ENCODE measurements at places on chromosomes 7 and 10. TPM values are rescaled to one million over a fixed set of nuclear protein-coding genes. Genes with fewer than 3 reads are reported as not detected.

- DNase-seq: peak; percentile 43
Measured at GRCh38 chr7:55533050-55533728, 39.1 kb downstream of the VOPP1 start.

Gene STK17A
- total RNA-seq: 12.8 TPM

Gene KIFBP
- total RNA-seq: 34.1 TPM

- no peak for DNase-seq
Measured at GRCh38 chr7:26417911-26418413, 126.3 kb downstream of the SNX10 start.

Gene UTF1
- total RNA-seq: not detected

- no peak for DNase-seq
Measured at GRCh38 chr7:100008525-100008924, 6.9 kb upstream of the ZKSCAN1 start.

- no peak for DNase-seq
Measured at GRCh38 chr7:99559175-99559915, 903 bp downstream of the ZNF655 start.

- DNase-seq: no peak
Measured at GRCh38 chr7:77529279-77529678, 7.8 kb upstream of the PTPN12 start.

DNA sequence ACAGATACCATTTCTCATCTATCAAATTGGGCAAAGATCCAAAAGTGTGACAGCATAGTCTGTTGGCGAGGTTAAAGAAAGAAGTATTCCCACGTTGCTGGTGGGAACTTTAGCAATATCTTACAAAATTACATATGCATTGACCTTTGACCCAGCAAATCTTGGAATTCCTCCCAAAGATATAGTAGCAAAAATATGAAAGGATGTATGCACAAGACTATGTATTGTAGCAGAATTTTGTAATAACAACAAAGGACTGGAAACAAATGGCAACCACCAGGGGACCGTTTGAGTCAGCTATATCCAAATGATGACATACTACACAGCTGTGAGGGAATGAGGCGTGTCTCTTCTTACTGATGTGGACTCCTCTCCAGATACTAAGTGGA is 50.2 kb downstream of the KCNH2 start:
- DNase-seq: no peak

- no peak for DNase-seq
Measured at GRCh38 chr7:156059369-156059768, 247.1 kb upstream of the SHH start.

DNA sequence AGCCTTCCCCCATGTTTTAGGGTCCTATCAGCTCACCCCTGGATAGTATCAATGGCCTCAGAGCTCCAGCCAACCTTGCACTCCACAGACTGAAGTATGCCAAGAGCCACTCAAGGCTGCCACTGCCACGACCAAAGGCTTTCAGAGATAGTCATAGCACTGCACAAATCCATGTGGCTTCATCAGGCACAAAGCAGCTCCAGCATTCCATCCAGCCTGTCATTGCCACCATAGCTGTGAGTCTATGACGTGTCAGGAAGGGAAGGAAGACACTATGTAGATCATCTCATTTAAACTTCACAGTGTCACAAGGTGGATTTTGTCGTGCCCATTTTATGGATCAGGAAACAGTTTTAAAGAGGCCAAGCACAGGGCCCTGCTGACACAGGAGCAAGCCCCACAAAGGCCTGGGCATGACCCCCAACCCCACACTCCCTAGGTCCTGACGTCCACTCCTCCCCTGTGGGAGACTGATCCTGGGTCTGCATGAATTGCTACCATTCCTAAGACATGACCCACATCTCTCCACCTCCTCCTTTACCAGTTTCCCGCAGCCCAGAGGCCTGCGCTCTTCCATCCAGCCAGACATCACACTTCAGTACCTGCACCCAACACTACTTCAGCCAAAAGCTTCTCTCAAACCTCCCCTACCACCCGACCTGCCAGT is 119.4 kb downstream of the DIP2C start:
- no peak for DNase-seq

DNA sequence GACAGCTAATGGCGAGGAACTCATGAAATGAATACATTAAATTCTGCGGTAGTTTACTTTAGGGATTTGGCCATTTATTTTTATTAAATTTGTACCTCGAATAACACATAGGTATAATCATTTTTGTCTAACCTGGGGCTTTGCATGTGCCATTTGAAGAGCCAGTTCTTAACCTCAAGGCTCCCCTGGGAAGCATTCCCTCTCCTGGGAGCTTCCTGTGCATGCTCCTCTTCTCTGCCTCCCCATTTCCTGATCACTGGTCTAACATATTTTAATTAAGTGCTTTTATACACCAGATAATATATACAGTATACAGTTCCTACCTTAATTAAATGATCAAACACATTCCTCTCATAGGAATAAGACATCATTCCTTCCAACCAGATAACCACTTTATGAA is 183.9 kb upstream of the FZD1 start:
- no peak for DNase-seq

Gene MLLT10
- total RNA-seq: 32.7 TPM

Gene DYNC1I1
- 0.14 TPM for total RNA-seq

Gene ITGA8
- total RNA-seq: 0.13 TPM

- no peak for DNase-seq
Measured at GRCh38 chr10:127968659-127969058, 61.8 kb downstream of the PTPRE start.

- DNase-seq: no peak
Measured at GRCh38 chr7:157775021-157775559, 438.3 kb downstream of the DNAJB6 start.

Gene IDI2
- total RNA-seq: not detected

GRCh38 chr10:73643362-73643761 is 2.1 kb upstream of the MYOZ1 start:
- no peak for DNase-seq

Gene ASIC3
- 0.04 TPM for total RNA-seq

- DNase-seq: no peak
Measured at GRCh38 chr10:98463016-98463415, 16.3 kb upstream of the HPS1 start.

- no peak for DNase-seq
Measured at GRCh38 chr7:151131592-151132293, 35.8 kb downstream of the GBX1 start.

Gene MOGAT3
- not detected for total RNA-seq

- no peak for DNase-seq
Measured at GRCh38 chr7:33357846-33358245, 228.5 kb downstream of the BBS9 start.

GRCh38 chr10:5284311-5285057 is 80.3 kb upstream of the UCN3 start:
- peak; percentile 37 for DNase-seq

DNA sequence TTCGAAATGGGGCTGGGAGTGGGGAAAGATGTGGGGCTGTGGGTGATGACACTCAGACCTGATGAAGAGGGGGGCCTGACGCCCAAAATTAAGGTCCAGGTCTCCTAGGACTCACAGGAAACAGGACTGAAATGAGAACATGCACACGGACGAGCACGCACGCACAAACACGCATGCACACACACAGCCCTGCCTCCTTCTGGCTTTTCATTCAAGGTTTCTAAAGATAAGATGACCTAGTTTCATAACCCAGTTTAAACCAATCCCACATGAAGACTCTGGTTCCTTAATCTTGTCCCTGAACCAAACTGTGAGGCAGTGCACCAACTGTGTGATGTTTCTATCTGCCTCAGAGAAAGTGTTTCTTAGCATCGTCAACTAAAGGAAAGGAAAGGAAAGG is 162.0 kb downstream of the DGKI start:
- no peak for DNase-seq

- DNase-seq: no peak
Measured at GRCh38 chr7:101299511-101300464, 21.8 kb downstream of the IFT22 start.

GRCh38 chr10:131874991-131875451 is 25.8 kb upstream of the PPP2R2D start:
- no peak for DNase-seq

DNA sequence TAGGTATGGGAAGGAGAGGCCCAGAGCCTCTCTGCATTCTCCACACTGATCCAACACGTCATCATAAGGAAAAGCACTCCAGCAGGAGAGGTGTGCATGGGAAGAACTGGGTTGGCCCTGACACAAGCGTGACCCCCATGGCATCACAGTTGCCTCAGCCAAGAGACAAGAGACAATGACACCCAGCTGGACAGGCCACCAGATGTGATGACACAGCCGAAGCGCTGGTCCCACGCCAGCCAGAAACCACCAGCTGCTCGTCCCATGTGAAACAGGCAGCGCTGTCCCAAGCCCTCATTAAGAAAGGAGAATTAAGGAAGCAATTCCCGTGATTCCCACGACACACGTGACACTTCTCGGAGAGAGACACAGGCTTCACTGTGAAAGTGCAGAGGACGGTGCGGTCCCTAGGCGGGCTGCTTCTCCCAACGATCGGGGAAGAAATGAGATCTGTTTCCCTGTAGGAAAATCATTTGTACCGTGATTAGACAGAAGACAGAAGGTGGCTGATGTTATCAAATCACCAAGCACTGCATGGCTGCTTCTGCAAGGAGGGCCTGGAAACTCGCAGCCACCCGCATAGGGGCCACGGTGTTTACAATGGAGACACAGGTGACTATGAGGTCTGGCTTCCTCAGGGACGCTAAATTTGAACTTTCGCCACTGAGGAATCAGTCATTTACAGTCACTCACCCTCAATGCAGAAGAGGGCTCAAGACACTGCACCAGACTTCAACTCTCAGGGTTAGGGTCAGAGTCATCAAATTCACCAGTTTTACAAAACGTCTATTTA is 74.5 kb downstream of the DIP2C start:
- DNase-seq: no peak

GRCh38 chr7:70052691-70053090 is 454.4 kb downstream of the AUTS2 start:
- no peak for DNase-seq

Gene VSTM4
- 0.50 TPM for total RNA-seq

DNA sequence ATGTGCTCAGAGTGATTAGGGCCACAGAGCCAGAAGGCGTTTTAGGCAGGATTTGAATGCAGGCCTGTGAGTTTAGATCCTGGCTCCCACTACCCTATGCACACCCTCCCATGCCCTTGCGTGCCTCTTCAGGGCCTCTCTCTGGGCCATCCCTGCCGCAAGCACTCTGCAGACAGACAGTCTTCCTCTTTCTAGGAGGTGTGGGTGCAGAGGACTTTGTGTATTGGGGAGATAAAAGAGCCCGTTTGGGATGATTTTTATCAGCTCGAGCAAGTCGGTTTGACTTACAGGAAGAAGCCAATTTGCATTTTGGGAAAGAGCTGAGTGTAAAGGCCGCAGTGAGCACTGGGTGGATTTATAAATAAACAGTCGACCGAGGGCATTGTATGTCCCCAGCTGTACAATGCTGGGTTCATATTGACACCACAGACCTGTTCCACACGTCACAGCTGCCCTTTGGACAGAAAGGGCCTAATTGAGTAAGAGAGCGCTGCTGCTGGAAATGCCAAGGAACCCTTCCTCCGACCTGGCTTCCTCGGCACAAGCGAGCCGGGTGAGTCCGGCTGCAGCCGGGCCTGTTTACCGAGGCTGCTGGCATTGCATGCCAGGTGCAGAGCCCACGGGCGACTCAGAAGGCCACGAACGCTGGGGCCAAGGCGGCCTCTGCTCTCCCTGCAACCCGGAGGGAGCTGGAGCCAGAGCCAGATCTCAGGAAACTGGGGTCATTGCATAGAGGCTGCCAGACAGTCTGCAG is 25.1 kb downstream of the ZMIZ1 start:
- DNase-seq: no peak

Measured in kidney epithelial cell (primary cell).